ENCODE measurements at places on chromosomes 6 and 20.

DNA sequence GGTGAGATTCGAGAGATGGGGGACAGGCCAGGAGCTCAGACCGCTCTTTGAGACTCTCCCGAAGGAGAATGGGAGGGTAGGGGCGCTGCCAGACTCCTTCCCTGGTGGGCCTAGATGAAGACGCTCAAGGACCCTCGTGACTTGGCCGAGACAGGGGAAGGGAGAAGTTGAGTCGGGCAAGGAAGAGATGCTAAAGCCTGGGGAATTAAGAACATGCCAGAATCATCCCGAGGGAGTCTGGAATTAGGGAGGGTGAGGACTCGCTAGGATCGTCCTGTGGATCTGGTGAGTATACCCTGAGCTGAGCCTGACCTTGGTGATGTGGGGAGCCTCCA is 529 bp downstream of the UBE2C start:
- no peak for DNase-seq

DNA sequence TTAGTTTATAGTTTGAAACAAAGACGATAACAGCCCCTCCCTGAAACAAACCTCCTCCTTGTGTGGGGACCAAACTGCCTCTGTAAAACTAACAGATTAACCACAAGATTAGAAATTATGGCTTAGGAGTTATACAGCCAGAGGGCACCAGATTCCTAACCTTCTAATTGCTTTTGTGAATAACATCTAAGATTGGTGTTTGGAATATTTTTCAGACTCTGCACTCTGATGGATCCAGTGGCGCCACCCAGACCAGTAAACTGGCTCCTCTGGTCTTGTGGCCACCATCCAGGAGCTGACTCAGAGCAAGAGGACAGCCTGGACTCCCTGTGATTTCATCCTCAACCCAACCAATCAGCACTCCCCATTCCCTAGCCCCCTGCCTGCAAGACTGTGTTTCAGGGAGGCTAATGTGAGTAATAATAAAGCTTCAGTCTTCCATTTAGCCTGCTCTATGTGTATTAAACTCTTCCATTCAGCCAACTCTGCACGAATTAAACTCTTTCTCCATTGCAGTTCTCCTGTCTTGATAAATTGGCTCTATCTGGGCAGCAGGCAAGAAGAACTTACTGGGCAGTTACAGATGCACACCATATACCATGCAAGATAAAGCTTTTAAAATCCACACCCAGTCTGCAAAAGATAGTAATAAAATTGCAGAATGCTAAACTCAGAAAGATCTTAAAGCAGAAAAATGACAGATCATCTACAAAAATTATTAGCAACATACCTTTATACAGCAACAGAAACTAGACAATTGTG is 58.5 kb upstream of the SLC22A16 start:
- no peak for DNase-seq

- no peak for DNase-seq
These were observed 2.6 kb upstream of the VNN2 start for GRCh38 chr6:132760256-132760655.

DNA sequence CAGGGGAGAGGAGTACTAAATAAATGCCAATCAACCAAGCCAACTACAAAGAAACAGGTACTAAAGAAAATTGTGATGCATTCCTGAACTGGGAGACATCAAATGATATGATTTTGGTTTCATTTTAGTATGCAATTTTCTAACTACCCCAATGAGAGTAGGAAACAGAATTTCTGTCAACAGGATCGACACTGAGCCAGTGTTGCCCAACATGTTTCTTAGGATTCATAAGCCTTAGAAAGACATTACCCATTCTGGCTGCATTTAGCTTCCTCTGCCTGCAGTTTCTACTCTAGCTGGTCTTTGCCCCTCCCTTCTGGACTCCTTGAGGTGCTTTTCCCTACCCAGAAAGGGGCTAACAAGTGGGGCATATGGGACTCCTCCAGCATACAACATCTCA is 49.8 kb downstream of the KCTD20 start:
- no peak for DNase-seq

DNA sequence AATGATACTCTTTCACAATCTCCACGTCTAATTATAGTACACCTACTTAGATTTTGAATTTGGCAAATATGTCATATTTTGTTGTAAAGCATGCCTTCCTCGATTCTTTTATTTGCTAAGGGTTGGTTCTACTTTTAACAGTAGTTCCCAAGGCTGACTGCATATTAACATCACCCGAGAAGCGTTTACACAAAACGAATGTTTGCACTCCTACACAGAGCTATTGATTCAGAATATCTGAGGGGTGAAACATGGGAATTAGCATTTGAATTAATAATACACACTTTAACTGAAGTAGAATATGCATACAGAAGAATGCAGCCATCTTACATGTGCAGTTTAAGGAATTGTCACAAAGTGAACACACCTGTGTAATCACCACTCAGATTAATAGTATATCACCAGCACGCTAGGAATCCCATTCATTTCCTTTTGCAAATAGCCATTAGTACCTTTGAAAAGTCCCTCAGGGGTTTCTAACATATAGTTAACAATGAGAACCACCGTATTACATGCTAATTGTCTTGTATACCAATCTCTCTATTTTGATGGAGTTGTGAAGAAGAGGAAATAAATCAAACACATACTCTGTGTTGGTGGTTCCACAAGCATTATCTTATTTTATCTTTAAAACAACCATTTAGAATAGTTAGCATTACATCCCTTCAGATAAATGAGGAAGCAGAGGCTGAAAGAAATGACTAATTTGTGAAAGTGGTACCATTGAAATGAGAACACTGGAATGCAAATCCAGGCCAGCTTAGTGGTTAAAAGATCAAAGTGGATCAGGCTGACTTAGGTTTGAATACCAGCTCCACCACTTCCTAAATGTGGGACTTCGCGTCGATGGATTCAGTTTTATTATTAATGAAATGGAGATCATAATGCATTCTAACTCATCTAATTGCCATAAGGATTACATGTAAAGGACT is 317.6 kb downstream of the HDGFL1 start:
- no peak for DNase-seq

DNA sequence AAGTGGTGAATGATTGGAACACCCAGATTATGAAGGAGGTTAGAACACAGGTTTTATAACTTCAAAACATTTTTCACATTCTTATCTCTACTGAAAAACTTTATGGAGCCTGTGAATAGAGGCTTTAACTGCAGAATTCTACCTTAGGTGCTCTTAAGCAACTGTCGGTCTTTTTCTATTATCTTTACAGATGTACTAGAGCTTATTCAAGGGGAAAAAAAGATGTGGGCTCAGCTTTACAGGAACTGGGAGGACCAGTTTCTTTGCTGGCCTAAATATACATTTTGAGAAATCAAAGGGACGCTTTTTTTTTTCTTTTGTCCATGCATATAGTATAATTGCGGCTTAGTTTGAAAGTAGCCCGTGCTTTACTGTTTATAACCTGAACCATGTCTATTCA is 58.9 kb downstream of the UST start:
- no peak for DNase-seq

- DNase-seq: no peak
These were observed 3.4 kb upstream of the PARD6B start for GRCh38 chr20:50727792-50728485.

DNA sequence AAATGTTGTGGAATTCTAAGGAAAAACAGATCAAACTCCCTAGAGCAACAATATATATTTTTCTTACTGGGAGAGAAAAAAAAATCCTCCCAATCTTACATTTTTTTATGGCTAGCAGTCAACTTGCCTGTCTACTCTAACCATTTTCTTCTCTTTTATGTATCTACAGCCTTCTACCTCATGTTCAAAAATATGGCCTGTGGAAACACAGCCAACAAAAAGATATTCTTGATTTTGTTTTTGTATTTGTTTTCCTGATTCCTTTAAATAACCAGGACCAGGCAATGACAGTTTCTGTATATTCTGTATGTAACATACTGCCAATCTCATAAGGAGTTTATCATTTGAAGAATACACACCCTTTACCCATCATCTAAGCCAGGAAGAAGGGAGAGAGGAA is 13.0 kb upstream of the SLC16A10 start:
- DNase-seq: no peak

GRCh38 chr20:34514897-34515483 is 1.2 kb upstream of the DYNLRB1 start:
- DNase-seq: no peak

GRCh38 chr20:62766716-62767115 is 29.6 kb upstream of the MRGBP start:
- DNase-seq: no peak

- DNase-seq: no peak
These were observed 273.3 kb downstream of the ALDH8A1 start for GRCh38 chr6:134676307-134677281.

GRCh38 chr6:89144354-89144906 is 1.4 kb upstream of the PM20D2 start:
- no peak for DNase-seq

- DNase-seq: no peak
These were observed 92.6 kb downstream of the BFSP1 start for GRCh38 chr20:17438436-17439039.

DNA sequence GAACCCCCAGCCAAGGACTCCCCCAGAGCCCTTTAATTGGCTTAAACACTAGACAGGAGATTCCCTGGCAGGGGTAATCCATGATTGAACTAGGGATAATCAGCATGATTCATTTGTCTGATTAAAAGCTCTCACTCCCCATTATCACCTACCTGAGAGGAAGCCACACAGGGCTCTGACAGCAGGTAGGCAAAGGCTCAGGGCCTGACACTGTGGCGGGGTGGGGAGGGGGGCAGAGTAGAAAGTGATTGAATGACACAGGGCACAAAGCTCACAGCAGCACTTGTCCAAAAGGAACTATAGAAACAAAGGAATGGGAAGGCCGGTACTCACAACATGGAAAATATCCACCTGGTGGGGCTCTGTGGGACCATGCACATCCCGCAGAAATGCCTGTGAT is 231.6 kb downstream of the MAFB start:
- DNase-seq: no peak

DNA sequence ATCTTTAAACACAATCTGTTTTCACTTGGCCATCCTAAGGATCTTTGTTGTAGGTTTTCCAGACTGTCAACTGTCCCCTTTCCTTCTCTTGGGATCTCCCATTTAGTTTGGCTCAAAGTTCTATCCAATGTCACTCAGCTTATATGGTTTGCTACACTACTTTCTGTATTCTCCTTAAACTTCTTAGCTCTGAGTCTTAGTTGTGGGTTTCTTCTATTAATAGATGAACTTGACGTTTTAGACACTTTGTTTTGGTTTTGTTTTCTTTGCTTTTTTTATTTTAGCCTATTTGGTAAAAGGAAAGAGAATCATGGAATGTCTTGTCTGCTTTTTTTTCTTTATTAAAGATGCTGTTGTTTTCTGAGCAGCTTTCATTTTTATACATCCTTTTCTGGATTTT is 11.4 kb downstream of the RMND1 start:
- no peak for DNase-seq

- no peak for DNase-seq
These were observed 179.2 kb downstream of the PRL start for GRCh38 chr6:22117631-22118030.

DNA sequence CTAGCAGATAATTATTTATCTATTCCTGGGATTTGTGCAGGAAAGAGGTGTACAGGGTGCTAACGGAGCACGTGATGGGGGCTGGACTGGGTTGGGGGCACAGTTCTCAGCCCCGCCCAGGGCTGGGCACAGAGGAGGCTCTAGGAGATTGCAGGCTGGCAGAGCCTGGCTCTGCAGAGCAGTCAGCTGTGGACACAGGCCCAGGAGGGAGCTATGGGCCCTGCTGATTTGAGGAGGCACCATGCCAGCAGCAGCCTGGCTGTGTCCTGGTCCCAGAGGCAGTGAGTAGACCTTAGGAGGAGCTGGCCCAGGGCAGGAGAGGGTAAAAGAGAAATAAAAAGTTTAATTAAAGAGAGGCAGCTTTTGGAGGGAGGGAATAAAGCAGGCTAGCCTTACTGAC is 19.3 kb downstream of the MAFB start:
- no peak for DNase-seq

DNA sequence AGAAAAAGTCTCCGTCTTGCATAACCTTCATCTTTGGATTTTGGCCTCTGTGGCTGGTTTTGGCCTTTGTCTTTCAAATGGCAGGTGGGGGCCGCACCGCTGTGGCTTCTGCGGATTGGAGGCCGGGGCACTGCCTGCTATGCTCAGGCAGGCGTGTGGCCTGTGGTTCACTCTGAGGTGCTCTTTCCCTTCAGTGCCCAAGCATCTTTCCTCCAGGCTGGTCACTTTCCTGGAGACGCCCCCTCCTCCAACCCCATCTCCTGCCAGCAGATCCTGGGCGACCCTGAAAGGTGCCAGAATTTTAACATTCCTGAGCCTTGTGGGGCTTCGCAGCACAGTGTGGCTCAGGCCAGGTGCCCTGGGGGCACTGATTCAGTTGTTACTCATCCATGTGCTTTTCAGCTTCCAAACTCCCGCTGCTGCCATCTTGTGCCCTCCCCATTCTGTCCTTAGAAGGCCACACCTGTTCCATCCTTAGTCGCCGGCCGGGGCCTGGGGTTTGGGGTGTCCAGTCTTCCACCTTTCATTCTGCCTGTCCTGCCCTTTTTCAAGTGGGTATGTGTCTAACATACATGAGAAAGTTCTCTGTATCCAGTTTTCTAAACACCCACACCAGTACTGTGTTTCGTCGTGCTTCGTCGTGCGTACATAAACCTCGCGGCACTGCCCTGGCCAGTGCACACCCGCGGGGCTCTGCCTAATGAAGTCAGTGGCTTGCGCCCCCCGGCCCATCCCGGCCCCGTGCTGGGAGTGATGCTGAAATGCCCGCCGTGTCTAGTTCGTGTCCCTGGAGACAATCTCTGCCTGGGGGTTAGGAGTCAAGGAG is 12.1 kb downstream of the SS18L1 start:
- no peak for DNase-seq

DNA sequence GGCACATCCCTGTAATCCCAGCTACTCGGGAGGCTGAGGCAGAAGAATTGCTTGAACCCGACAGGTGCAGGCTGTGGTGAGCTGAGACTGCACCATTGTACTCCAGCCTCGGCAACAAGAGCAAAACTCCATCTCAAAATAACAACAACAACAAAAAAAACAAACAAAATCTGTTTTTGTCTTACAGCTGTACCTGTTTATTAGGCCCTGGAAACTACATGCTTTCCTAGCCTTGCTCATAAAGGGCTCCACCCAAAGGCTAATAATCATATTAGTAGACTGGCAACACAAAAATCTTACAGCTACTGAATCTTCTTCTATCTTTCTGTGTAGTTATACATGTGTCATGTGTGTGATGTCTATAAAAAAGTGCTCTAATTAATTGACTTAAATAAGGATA is 503.9 kb upstream of the EYS start:
- DNase-seq: no peak

All from ascending aorta (tissue), 2 donors.